Effector CD4-positive, alpha-beta T cell (primary cell): ENCODE measurements at places on chromosomes 7 and 10.

DNA sequence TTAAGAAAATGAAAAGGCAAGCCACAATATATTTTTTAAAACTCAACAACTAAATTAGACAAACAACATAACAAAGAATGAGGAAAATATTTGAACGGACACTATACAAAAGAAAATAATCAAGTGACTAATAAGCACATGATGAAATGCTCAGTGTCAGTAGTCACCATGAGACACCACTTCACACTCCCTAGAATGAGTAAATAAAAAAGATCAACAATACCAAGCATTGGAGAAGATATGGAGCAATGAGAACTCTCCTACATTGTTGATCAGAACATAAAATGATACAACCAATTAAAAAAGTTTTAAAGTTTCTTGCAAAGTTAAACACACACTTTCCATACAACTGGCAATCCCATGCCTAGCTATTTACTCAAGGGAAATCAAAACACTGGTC, 222.2 kb downstream of the C7orf25 start:
- DNase-seq: no peak

GRCh38 chr7:72316148-72316547, 96.0 kb downstream of the CALN1 start:
- DNase-seq: no peak

DNA sequence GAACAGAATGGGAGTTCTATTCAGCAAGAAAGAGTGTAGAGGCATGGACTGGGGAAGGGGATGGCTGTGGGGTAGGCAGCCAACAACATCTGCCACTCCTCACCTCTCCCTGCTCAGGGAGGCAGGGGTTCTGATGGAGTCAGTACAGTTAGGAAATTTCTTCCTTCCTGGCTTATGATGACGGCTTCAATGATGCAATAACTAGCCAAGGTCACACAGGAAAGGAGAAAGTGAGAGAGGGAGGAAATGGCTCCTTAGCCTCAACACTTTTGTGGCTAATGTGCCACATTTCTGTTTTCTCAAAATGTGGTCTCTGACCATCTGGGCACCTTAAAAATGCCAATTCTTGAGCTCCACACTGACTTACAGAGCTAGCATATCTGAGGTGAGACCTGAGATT, 79.3 kb upstream of the PDZD8 start:
- DNase-seq: no peak

GRCh38 chr7:46156086-46156485, 235.0 kb upstream of the IGFBP3 start:
- DNase-seq: no peak

DNA sequence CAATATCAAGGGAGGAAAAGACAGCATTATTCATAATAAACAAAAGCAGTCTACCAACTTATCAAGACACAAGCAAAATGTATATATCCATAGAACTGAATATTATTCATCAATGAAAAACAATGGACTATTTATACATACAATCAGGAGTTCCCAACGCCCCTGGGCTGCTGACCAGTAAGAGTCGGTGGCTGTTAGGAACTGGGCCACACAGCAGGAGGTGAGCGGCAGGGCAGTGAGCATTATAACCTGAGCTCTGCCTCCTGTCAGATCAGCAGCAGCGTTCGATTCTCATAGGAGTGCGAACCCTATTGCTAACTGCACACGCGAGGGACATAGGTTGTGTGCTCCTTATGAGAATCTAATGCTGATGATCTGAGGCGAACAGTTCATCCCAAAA, 71.7 kb upstream of the GPR22 start:
- no peak for DNase-seq

- no peak for DNase-seq
Measured at GRCh38 chr7:126411032-126411820, 841.5 kb downstream of the GRM8 start.

GRCh38 chr7:57328457-57328856, 121.5 kb upstream of the ZNF716 start:
- DNase-seq: no peak

GRCh38 chr10:122557516-122557915, 3.0 kb upstream of the DMBT1 start:
- no peak for DNase-seq

- DNase-seq: no peak
Measured at GRCh38 chr10:80137031-80137862, 4.7 kb downstream of the PLAC9 start.

DNA sequence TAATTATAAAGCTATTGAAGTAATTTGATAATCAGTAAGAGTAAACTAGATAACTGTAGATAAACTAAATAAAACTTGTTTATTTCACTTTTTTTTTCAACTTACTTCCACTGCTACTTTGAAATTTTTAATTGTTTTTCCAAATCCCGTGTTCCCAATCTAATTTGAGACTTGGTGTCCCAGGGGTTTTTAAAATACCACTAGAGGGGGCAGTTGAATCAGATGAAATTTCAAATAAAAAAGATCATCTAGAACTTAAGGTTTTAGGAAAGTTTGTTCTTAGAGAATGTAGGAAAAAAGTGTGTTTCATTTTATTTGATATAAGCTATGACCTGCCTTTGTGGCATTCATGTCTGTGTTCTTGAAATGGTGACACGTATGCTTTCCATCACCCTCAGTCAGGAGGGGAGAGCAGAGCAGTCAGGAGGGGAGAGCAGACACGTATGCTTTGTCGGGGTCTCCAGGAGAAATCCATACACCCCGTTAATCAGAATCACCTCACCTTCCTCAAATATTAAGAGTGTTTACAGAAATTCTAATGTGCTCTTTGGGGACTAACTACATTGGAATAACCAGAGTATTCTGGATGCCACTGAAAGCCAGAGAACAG, 49.9 kb downstream of the C10orf67 start:
- DNase-seq: no peak

GRCh38 chr10:70744617-70745143, 40.5 kb downstream of the TBATA start:
- DNase-seq: no peak

GRCh38 chr7:16637379-16637778, 8.2 kb downstream of the ANKMY2 start:
- DNase-seq: no peak

DNA sequence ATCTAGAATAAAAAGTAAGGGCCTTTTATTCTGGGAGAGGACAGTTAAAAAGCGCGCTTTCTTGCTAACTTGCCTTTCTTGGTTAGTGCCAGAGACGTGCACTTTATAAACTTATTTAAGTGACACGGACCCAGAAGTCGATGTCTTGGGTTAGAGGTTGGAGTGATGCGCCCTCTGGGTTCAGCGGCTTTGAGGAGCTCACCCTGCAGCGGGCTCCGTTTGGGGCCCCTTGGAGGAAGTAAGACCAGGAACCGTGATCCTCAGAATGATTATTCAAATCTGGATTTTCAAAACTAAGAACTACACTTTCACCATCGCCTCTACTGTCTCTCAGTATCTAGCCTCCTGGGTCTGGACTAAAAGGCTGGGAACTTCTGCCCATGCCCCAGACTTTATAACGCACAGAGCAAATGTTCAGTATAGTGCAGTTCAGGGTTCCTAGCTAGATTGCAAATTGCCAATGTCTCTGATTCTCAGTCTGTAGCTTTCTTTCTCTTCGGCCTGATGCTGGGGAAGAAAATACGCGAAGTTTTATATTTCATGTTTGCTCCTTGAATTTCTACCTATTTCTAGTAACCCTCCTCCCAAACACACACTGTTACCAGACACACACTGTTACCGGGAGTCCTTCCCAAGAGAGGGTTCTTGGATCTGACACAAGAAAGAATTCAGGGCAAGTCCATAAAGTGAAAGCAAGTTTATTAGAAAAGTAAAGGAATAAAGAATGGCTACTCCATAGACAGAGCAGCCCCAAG, 18.6 kb upstream of the SMO start:
- no peak for DNase-seq

DNA sequence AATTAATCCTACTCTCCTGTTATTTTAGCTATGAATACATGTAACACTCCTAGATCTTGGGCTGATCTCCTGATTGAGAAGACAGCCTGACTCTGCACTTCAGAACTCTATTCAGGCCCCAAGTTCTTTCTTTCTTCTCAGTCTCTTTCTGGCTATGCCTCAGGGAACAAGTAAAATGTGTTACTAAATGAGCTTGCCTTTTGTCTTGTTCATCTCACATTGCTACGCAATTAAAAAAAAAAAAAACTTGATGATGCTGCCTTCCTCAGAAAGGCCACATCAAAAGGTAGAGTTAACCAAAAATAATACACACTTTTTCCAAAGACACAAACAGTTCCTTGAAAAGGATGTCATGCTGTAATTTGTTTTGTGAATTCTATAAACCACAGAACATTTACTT, 258.1 kb downstream of the TWIST1 start:
- DNase-seq: no peak

GRCh38 chr7:101100858-101101847, 15.9 kb downstream of the TRIM56 start:
- DNase-seq: no peak

- DNase-seq: peak; percentile 42
Measured at GRCh38 chr7:32890010-32890792, 1.4 kb downstream of the KBTBD2 start.

GRCh38 chr10:125761961-125762360, 13.7 kb downstream of the MMP21 start:
- no peak for DNase-seq

DNA sequence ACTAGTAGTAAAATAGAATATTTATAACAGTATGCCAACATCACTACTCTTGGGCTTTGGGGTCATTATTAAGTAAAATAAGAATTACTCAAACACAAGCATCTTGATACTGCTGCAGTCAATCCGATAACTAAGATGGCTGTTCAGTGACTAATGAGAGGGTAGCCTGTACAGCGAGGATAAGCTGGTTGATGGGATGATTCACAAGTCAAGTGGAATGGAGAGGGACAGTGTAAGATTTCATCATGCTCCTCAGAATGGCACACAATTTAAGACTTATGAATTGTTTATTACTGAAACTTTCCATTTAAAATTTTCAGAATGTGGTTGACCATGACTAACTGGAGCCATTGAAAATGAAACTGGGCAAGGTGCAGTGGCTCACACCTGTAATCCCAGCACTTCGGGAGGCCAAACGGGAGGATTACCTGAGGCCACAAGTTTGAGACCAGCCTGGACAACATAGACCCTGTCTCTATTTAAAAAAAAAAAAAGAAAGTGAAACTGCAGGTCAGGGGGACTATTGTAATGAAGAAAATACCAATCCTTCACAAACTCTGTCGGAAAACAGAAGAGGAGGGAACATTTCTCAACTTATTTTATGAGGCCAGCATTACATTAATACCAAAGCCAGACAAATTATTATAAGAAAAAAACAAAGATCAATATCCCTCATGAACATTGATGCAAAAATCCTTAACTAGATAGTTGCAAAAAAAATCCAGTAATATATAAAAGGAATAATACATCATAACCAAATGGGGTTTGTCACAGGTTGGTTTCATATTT, 11.2 kb downstream of the AVL9 start:
- DNase-seq: no peak

DNA sequence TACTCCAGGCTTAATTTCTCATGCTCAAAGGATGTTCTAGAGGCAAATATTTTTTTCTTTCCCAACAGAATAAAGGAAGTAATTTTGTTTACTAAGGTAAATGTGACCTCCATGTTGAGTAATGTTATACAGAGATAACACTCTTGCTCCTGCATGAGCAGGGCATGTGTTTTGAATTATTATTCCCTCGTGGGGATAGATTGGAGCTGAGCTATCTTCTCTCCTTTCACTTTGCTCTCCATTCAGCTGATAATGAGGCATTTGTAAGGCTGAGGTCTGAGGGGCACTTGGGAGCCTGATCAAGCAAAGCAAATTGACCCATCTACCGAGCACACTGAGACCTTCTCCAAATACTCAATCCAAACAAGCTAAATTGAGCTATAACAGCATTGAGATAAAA, 50.7 kb upstream of the GHITM start:
- no peak for DNase-seq

DNA sequence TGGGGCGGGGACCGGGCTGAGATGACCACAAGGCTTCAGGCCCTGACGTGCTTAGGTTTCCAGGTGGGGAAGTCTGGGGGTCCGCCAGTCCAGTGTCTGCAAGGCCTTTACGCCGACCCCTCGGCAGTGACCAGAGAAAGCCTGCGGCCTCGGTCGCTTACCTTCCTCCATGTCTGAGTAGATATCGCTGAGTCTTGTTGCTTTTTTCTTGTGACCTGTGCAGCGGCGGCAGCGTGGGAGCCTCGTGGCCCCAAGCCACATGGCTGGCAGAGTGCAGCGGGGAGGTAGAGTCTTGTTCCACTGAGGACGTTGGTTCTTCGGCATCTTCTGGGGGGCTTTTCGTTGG, 329 bp downstream of the NOLC1 start:
- no peak for DNase-seq

DNA sequence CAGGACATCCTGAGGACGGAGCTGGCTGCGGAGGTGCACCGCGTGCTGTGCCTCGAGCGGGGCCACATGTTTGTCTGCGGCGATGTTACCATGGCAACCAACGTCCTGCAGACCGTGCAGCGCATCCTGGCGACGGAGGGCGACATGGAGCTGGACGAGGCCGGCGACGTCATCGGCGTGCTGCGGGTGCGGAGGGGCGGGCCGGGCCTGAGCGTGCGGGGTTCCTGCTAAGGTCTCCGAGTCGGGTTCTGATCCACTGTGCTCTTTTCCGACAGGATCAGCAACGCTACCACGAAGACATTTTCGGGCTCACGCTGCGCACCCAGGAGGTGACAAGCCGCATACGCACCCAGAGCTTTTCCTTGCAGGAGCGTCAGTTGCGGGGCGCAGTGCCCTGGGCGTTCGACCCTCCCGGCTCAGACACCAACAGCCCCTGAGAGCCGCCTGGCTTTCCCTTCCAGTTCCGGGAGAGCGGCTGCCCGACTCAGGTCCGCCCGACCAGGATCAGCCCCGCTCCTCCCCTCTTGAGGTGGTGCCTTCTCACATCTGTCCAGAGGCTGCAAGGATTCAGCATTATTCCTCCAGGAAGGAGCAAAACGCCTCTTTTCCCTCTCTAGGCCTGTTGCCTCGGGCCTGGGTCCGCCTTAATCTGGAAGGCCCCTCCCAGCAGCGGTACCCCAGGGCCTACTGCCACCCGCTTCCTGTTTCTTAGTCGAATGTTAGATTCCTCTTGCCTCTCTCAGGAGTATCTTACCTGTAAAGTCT, 10.4 kb downstream of the ATG9B start:
- DNase-seq: peak; percentile 92

DNA sequence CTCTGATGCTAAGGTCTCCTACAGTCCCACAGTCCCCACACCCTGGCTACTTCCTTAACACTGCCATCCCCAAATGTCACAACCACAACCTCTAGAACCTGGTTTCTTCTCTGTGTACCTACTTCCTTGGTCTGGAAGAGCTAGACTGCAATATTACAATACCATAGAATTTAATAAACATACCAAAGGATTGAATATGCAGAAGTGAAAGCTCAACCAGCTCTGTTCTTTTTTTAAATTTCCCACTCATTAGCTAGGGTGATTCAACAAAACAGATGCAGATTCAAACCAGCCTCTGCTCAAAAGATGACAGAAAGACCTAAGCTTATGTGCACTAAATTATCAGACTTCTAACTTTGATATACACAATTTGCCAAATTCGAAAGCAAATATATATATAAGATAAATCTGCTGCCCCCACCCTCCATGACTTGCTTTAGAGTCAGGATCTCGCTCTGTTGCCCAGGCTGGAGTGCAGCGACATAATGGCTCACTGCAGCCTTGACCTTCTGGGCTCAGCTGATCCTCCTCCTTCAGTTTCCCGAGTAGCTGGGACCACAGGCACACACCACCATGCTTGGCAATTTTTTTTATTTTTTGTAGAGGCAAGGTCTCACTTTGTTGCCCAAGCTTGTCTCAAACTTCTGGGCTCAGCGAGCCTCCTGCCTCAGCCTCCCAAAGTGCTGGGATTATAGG, 212.6 kb downstream of the CHCHD3 start:
- DNase-seq: no peak
